Heart left ventricle (tissue), 16 donors: ENCODE measurements at places on chromosomes 11 and 22. TPM values are rescaled to one million over a fixed set of nuclear protein-coding genes. Genes with fewer than 3 reads are reported as not detected.

CHRM1 gene
- polyA plus RNA-seq, result not detected

ZMAT5 gene
- polyA plus RNA-seq, result 37.2 TPM

CNGA4 gene
- 0.06 TPM for polyA plus RNA-seq

TMEM86A gene
- 3.7 TPM for polyA plus RNA-seq

OR2AG1 gene
- not detected for polyA plus RNA-seq

H19 gene
- polyA plus RNA-seq, result 627 TPM

TESMIN gene
- polyA plus RNA-seq, result 0.34 TPM

CRYBB3 gene
- not detected for polyA plus RNA-seq

CALCA gene
- polyA plus RNA-seq, result not detected
